ENCODE measurements at places on chromosomes 3 and 15.

- no peak for DNase-seq
These were observed 42.3 kb downstream of the ADCY5 start for GRCh38 chr3:123406598-123406997.

DNA sequence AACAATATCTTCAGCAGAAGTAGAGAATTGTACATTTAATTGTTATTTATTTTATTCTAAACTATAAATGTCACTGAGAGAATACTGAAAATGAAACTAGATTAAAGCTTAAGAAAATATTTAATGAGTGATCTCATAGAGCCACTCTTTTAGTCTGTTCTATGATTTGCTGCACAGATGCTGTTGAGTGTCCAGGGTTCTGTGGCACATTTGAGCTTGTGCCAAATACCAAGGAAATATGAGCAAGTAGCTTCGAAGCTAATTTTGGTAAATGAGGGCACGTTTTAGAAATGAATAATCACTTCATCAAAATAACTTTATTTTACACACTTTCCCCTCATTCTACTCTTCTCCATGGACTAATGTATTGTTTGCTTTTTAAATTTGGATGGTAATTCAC lies 53.6 kb upstream of the THRB start:
- no peak for DNase-seq

DNA sequence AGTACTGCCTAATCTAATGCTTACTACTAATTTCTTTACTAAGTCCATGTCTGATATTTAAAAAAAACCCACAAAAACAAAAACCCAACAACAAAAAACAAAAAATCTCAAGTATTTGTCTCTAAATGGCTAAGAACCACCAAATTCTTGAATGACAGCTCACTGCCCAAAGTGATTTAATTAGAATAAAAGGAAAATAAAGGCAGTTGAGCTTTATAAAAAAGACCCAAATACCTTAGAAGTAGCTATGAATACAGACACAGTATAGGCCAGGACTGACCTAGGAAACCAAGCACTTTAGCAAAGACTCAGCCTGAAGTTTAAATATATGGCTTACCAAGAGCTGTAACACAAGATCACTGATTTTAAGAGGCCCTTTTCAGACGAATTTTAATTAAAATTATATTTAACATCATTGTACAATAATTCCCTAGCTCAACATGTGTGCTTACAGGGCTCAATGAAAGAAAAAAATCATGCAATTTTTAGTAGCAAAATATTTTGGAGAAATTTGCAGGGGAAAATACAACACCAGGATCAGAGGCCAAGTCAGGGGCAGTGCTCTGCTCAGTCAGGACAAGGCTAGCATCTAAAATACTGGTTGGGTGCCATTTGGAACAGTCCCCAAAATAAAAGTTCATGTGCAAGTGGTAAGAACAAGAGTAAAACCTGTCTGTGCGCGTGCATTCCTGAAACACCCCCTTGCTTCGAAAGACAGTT lies 24.8 kb downstream of the UQCC5 start:
- no peak for DNase-seq

GRCh38 chr3:156843071-156843808 lies 17.1 kb downstream of the LEKR1 start:
- DNase-seq = no peak

DNA sequence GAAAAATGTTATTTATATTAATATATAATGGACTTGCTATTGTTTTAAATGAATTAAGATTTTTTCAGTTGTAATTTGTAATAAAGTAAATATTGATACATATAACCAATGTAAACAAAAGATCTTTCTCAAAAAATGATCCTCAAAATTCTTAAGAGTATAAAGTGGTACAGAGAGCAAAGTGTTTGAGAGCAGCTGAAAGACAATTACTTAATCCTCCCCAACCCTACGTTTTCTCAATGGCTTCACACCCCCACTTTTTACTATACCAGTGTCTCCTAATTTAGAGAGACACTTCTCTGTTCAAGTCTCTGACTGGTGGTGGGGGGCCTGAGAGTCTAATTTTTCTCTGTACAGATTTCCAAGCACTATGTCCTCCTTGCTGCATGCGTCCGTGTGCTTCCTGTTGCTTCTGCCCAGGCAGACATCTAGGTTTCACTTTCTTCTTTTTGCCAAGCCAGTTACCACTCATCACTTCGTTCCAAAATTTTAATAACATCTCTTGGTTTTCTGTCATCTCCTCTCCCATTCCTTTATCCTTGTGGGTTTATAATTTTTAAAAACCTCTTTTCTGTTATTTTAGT lies 276.3 kb upstream of the DNAJC19 start:
- DNase-seq = no peak

- DNase-seq = no peak
These were observed 444.8 kb upstream of the GRM7 start for GRCh38 chr3:6416049-6416661.

DNA sequence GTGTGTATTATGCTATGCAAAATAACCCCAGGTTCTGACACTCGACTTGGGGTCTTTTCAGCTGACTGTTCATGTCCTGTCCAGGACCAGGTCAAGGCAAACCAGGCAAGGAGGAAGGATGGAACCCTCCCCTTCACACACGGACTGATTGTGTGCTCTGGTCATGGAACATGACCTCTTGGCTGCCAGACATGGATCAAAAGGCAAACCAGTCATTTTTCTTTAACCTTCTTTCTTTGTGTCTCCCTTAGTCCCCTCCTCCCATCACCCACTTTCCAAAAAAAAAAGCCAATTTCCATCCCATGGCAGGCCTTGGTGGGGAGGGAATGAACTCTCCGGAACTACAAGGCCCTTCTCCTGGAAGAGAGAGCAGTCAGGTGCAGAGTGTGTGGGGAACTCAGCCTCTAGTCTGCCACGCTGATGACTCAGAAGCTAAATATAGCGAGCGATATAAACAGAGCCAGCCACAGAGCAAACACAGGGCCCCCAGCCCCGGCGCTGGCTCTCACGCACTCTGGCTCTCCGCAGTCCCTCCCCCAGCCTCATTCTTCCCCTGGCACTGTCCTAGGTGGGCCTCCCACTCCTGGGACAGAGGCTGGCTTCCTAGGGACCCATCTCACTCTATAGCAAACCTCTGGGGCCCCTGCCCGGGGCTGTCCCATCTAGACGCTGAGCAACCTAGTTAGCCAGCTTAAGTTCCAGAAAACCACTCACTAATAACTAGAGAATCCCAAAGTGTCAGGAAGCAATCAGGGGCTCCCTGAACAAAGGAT lies 10.0 kb downstream of the BMF start:
- DNase-seq = peak; percentile 80

- DNase-seq = no peak
These were observed 20.8 kb downstream of the SLC12A8 start for GRCh38 chr3:125191730-125192129.

DNA sequence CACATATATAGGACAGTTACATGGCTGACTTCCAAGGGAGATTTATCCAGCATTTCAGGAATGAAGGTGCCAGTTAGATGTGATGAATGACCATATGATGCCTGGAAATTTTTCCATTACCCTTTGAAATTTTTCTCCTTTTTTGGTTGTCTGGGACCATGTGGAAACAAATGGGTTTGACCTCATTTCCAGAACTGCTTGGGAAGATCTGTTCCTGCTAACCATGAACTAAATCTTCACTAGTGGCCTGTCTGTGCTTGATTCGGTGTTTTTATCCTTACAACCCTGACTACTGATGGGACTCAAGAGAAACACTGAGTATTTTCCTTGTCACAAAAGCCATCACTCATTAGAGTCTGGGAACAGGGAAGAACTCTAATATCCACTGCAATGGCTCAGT lies 409.4 kb downstream of the PDCD6IP start:
- DNase-seq = peak; percentile 65

DNA sequence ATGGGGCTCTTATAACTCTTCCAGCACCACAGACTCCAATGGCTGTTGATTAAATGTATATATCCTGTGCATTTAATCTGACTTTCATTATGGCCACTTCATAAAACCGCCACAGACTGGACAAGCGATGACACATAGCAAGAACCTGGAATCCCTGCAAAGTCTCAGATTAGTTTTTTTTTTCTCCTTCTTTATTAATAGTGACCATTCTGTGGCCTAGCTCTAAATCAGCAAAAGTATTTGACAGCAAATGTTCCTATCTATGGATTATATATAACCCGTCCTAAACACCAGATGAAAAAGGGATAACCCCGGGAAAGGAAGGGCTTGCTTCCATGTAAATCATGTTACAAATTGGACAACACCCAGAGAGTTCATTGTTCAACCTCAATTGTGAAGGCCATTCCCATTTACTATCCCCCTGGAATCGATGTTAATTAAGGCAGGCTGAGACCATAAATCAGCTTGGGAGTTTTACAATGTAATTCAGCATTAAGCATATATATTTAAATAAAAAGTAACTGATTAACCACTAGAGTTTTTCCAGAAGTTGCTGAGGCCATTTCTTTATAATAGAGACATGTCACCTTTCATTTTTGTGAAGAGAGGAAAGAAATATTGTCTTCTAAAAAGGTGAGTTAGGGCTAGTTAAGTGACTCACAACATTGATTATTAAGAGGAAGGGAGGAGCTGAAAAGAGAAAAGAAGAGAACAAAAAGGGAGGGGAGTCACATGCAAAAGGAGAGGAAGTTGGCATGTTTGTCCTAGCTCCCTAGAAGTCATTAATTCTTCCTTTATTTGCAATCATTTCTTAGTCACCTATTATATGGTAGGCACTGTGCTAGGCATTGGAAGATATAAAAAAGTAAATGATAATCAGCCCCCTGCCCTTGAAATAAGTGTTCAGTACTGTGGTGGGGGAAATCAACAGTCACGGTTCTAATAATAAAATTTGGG lies 26.2 kb downstream of the ALDH1A2 start:
- no peak for DNase-seq

DNA sequence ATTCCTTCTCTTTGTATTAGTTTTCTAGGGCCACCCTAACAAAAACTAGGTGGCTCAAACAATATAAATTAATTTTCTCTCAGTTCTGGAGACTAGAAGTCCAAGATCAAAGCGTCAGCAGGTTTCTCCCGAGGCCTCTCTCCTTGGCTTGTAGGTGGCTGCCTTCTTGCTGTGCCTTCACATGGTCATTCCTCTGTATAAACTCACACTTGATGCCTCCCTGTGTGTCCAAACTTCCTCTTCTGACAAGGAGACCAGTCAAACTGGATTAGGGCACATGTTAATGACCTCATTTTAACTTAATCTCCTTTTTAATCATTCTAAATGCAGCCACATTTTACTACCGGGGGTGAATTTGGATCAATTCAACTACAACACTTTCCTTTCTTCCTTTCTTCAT lies 691.1 kb downstream of the DIPK2A start:
- DNase-seq = no peak

GRCh38 chr3:62011666-62012065 lies 361.7 kb downstream of the FEZF2 start:
- DNase-seq = no peak

DNA sequence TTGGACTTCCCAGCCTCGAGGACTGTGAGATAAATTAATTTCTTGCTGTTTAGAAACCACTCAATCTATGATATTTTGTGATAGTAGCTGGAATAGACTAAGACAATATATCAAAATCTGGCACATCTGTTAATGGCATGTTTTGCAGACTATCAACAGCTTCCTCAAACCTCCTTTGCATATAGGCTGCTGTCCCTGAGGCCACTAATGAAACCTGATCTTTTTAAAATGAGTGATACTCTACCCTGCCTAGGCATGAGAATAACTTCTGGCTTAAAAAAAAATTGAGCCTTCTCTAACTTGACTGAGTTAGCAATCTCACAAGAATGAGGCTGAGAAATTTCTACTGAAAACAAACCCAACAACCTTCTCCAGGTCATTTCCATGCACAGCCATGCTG lies 176.0 kb upstream of the CRBN start:
- DNase-seq = no peak

DNA sequence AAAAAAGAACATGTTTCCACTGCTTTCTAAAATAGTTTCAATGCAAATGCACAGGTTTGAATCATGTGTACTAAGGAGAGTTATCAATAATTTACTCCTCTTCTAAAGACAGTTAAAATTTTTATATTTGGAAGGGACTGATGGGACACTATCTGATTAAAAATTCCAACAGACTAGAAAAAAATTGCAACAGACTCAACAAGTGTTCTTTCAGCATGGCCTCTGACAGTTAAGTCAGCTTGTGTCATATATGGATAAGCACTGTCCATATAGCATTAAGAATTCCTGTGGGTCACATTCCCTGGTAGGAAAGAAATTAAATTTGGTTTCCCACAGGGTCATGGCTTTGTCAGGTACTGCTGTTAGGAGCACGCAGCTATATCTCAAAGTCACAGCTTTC lies 96.8 kb downstream of the OSBPL10 start:
- no peak for DNase-seq

DNA sequence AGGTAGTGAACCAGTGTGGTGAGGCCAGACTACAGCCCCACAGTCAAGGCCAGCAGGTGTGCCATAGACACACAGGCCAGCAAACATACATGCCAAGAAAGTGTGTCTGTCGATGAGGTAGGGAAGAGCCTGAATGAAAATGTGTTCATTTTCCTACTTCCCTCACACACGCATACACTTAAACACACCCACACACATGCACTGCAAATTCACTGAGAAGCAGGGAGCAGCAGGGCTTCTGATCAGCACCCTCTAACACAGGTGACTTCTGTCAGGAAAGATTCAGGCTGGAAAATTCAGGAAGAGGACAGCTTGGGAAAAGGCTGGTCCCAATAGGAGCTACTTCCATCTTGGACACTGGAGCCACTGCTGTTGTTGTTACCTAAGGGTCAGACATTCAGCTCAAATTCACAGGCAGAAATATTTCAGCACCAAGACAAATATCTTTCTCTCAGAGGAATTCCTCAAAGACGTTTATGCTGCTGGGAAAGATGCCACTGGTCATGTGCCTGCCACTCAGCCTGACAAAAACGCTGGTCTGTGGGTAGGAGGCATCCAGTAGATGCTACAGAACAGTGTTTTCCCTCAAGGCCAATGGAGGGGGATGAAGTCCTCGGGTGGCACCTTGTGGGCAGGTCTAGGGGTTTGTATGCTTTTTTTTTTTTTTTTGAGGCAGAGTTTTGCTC lies 40.9 kb upstream of the LARS2 start:
- no peak for DNase-seq

DNA sequence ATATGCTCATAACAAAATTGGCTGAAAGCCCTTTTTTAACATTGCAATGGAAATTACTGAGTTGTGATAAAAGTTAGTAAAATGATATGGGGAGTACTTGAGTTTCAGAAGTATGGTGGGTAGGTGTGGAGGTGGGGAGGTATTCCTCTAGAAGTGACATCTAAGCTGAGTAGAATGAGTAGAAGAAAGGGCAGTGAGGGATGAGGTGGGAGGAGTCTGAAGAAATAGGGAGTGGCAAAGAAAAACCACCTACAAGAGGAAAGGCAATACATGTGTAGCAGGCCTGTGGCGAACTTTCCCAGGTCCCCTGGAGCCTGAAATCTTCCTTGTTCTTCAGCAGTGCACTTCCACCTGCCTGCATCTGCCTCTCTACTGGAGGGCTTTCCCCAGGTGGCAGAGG lies 52.8 kb upstream of the DIPK2A start:
- no peak for DNase-seq

GRCh38 chr15:101255051-101255395 lies 3.2 kb upstream of the CHSY1 start:
- DNase-seq = no peak

GRCh38 chr3:188319569-188319968 lies 165.6 kb downstream of the LPP start:
- DNase-seq = no peak

- no peak for DNase-seq
These were observed 28.0 kb upstream of the ATG7 start for GRCh38 chr3:11244121-11244677.

Measured in AG04449 (cell line).